ENCODE measurements at places on chromosomes 1 and 21.
A peak's percentile ranks its signal among the peaks of the same experiment; 100 is the strongest.

GRCh38 chr1:168427051-168427450 lies 116.7 kb downstream of the XCL2 start:
- no peak for DNase-seq

- no peak for DNase-seq
Measured at GRCh38 chr21:41479686-41480085, 28.3 kb downstream of the TMPRSS2 start.

DNA sequence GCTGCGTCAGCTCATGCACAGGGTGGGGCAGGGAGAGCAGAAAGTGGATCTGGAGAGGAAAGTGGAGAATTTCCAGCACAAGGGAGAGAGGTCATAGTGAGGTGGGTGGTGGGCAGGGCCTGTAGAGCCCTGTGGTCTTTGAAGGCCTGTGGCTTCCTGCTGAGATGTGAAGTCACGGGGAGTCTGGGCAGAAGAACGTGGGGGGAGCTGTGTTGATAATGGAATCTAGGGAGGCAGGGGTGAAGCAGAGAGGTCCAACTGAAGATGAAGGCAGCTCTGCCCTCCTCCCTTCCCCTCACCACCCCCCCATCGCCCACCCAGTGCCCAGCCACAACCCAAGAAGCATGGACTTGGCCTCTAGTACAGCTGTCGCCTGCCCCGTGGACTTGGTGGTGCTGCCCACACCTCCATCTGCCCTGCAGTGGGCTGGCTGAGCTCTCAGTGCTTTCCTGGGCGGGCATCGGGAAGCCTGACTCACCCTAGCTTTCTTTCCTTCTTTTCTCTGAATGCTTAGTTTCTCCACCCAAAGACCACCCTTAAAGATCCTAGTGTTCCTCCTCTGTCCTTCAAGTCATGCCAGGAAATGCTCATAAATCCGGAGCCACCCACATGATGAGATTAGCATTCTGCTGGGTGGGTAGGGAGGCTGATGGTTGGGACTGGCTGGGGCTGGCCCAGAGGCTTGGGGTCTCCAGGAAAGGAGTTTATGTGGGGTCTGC lies 186.1 kb downstream of the TRABD2B start:
- no peak for DNase-seq

- DNase-seq: no peak
Measured at GRCh38 chr21:45496151-45496967, 45.9 kb downstream of the SLC19A1 start.

DNA sequence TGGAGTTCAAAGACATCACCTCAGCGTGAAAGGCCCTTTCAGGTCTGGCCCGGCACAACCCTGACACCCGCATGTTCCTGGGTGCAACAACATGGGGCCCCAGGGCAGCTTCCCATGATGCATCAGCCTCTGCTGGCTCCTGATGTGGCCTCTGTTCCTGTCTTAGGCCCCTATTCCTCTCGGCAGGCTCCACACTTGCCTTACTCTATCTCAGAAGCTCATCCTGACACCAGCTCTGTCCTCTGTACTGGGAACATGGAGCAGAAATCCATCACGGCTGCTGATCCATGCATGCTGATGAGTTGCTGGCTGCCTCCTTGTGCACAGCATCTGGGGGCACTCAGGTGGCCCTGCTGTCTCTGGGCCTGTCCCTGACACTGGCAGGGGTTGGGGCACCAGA lies 74.6 kb downstream of the ADARB1 start:
- no peak for DNase-seq

- no peak for DNase-seq
Measured at GRCh38 chr1:76084029-76084627, 9.6 kb downstream of the ST6GALNAC3 start.

DNA sequence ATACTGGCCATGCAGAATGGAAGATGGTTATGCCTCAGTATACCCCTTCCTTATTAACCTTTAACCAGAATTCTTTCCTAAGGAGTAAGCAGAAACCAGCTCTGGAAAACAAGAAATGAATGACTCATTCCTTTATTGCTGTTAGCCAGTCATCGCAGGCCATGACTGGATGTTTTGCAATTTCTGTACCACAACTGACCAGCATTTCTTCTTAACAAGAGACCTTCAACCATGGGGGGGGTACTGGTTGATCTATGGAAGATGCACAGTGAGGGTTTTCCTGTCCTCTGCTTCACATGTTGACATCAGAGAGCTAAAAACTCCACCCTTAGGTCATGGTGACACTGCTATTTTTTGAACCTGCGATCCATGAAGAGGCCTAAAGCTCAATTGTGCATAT lies 28.0 kb upstream of the RNF2 start:
- no peak for DNase-seq

DNA sequence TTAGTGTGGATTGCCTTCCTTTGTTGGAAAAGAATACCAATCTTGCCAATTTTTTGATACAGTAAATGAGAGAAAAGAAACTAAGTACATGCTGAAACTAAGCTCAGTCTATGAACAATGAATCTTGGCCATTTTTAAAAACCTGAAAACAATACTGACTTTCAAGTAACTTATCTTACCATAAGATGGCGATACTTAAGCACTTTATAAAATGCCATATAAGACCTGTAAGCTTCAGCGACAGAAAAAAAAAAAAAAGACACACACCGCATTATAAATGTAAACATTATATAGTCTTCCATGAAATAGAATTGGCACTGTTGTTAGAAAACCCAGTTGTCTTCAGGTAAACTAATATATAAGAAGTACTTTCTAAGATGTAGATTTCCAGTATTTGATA lies 3.0 kb downstream of the OLFM3 start:
- no peak for DNase-seq

DNA sequence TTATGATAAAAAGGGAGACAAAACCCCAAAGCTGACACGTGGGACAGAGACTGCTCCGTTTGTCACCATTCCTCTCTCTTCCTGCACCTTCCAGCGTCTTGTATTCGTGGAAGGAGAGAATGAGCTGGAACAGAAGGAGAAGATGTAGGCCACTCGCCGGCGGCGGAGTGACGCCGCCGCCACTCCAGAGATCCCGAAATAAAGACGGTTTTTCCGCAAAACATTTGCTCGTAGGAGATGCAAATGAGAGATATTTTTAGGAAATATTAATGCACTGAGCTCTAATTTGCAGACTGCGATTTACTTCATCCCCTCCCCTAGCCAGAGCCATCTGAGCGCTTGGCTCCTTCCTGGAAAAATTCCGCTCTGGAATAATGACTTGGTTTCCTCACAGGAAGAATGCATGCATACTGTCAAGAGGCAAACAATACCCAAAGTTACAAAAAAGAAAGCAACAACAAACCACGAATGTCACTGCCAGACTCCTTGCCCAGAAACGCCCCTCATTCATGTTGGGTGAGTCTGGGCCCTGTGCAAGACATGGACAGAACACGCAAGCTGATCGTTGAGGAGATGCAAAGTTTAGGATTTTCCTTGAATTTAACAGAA lies 18.0 kb upstream of the ADARB1 start:
- no peak for DNase-seq

DNA sequence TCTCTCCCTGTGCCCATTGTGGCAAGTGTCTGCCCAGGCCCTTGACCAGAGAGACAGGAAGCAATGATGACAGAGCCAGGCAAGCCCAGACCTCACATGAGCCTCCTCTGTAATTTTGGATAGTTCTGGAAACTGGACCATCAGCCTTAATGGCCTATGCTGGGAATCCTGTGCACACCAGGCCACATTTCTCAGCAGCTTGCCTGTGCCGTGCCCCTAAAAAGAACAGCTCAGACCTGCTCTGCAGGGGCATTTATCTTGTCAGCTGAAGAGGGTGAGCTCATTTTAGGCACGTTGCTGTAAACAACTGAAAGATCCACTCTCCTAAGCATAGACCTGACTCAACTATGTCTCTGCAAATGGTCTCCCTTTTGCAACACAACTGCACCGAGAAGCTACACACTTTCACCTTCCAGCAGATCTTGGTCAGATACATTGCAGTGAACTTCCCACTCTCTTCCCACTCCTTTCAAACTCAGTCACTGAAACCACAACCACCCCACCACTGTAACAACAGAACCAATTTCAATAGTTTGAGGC lies 53.5 kb upstream of the BACH1 start:
- no peak for DNase-seq

GRCh38 chr1:76857138-76857537 lies 10.1 kb upstream of the ST6GALNAC5 start:
- DNase-seq: no peak

DNA sequence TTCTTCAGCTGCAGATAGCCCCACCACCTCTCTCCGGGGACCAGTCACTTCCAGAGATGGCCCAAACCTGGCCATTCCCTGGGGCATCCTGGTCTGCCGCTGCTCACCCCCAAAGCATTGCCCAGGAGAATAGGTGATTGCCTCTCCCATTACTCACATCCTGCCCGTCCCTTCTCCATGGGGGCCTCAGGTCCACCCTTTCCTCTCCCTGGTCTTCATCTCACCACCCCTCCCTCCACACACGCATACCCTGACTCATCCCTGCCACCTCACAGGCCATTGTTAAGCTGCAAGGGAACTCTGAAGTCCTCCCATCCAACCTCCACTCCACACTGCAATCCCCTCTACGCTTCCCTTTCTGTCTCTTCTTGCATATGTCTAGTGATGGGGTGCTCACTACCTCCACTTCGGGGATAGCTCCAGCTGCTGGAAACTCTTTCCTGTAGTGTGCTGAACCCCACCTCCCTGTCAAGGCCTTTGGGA lies at the start of gene PLEKHG5:
Gene PLEKHG5, minus strand, starts transcription at position 188 of the 483 bp plus-strand sequence. CDS start 14,096 bp downstream, outside the sequence.
- no peak for DNase-seq

- DNase-seq: no peak
Measured at GRCh38 chr1:181091309-181092040, 3.0 kb downstream of the IER5 start.

GRCh38 chr1:167474191-167474641 lies 44.1 kb downstream of the CD247 start:
- DNase-seq: no peak

DNA sequence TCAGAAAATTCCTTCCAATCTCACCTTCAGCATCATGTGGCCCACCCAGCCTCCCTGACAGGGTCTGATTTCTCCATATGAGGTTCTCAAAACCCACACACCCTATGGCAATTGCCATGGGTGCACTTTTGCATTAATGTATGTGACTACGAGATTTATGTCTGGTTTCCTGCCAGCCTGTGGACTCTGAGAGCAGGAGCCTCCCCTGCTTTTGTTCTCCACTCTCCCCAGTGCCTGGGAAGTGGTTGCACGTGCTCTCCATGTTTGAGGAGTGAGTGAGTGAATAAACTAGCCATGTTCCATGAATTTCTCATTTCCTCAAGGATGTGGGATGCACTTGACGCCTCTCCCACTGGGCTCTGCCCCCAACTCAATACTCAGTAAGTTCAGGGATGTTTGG lies 91.2 kb downstream of the ACTL8 start:
- no peak for DNase-seq

GRCh38 chr1:154941333-154942013 lies 5.0 kb upstream of the PMVK start:
- DNase-seq: peak; percentile 28

DNA sequence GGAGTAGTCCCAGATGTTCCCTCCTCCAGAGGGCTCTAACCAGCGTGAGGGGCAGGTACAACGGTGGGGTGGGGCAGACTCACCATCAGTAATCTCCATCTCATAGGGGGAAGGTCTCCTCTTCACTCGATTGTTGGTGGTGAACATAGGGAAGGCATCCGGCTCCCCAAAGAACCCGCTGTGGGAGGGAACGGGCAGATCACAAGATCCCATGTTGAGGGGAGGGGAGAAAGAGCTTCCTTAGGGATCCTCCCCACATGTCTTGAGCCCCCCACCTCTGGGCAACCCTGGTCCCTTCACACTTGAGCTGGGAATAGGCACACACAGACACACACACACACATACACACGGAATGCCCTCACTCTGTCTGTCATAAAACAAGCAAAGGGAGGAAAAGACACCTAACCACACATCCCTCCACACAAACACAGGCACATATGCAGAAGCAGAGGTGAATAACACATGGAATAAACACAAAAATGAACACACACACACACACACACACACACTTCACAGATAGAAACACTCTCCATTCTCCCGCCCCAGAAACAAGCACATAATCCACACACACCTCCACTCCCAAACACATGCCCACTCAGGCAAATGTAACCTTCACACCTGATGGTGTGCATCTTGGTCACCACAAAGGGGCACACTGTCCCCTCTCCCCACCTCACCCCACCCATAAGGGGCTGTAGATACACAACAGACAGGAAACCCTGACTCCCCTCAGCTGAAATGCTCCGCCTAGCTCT lies 7.9 kb downstream of the TAL1 start:
- DNase-seq: no peak

DNA sequence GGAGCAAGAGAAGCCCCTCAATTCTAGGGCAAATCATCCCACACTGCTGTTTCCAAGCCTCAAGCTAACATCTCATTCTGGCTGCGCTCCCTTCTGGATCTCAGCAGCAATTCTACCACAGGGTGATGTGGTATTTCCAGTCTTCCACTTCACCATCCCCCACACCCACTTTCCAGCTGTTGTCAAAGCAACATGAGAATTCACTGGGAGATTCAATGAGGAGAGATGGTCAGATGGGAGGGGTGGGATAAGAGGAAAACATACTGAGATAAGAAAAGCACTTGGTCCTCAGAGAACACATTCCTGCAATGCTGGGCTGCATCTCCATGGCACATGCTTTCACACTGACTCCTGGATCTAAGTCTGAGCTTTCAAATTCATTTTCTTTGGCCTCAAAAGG lies 47.3 kb upstream of the LRRC52 start:
- DNase-seq: no peak

DNA sequence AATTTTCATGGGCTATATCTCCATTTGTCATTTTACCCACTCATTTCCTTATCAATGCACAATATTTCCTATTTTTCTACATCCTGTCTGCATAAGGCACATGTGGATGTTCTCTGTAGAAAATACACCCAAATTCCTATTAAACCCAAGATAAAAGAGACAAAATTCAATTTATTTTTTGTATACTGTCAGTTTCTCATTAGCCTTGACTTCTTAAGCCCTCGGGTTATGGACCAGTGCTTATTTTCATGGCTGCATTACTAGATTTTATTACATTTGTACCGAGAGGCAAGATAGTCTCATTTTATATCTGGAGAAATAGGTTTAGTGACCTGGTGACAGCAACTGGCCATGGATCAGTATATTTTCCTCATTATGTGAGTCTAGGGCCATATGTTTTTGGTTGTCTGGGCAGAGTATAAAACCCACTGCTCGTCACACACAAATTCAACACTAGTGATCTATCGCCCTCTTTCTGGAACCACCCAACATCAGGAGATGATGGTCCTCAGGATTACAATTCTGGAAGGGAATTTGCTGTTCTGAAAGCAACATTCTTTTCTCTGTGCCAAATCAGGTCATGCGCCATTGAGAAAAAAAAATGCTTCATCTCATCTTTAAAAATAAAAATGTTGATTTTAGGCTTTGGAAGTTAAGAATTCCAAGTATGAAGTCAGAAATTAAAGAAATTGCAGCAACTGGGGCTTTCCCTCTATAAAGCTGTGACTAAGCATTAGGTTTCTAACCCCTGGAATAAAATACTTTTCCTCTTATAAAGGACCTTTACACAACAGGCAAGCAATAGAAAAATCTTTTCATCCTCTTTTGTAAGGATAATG lies 81.4 kb downstream of the ASTN1 start:
- DNase-seq: no peak

DNA sequence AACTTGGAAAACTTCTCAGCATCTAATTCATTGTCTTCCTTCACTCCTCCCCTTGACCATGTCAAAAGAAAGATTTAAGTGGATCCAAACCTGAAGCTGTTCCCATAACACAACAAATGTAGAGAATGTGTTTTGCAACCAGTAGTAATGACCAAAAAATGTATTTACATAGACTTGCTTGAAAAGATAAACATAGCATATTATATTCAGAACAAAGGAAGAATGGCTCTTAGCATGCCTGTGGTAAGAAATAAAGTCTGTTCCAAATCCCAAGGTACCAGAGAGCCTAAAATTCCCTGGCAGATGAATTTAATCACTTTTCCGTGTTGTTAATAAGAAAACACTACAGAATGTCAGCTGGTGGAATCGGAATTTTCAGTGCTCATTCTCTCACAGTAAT lies 36.8 kb downstream of the FMO3 start:
- no peak for DNase-seq

All from NT2/D1 (cell line).